ENCODE measurements at places on chromosomes 11 and 22.
A peak's percentile ranks its signal among the peaks of the same experiment; 100 is the strongest.

DNA sequence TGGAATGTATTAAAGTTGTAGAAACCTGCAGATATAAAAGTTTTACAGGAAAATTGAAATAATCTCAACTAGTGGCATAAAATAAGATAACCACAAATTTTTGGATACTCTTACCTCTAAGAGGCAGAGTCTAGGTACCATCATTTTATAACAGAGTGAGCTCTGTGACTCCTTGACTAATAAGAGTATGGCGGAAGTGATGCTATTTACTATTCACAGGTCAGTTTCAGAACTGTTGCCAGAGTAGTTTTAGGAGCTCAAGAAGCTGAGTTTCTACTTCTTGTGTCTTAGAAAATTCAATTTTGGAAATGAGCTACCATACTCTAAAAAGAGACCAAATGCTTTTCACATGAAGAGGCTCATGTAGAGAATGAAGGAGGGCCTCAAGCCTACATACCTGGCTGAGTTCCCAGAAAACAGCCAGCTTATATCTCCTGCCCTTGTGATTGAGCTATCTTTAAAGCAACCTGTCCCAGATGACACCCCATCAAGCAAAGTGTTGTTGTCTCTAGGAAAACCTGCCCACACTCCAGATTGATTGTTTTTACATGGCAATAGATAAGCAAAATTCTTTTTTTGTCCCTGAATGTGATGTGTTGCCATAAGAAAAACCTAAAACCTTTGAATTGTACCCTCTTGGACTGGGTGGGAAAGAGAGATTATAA, 712.8 kb upstream of the CNTN5 start:
- no peak for DNase-seq

DNA sequence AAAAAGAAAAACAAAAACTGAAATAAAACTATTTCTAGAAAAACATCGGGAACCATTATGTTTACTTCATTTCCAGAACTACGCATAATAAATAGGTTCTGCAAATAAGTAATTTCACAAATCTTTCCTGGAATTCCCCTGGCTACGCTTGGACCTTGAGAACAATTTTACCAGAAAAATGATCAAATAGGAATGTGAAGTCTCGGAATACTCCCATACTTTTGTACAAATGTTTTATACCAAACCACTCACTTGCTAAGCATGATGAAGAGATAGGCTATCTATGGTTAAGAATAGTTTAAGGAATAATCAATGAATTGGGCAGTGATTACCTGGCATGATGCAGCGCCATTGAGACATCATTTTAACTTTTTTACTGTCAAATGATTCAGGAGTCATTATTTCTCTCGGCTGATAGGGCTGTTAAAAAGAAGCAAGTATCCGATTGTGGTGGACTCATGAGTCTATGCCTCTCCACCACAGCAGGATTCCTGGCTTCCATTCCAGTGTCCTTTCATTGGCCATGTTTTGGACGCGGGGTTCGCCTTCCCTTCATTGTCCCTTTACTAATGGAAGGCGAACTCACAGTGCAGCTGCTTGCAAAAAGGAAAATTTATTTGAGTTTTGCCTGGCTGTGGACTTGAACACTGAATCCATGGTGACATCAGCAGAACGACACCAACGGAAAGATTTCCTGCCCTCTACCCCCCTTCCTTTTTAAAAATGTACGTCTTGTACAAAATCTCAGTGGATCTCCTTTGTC, 39.9 kb upstream of the BLID start:
- DNase-seq, result no peak

GRCh38 chr11:99198215-99198614, 177.5 kb downstream of the CNTN5 start:
- no peak for DNase-seq

GRCh38 chr22:47619631-47620030, 857.2 kb downstream of the TBC1D22A start:
- DNase-seq, result no peak

DNA sequence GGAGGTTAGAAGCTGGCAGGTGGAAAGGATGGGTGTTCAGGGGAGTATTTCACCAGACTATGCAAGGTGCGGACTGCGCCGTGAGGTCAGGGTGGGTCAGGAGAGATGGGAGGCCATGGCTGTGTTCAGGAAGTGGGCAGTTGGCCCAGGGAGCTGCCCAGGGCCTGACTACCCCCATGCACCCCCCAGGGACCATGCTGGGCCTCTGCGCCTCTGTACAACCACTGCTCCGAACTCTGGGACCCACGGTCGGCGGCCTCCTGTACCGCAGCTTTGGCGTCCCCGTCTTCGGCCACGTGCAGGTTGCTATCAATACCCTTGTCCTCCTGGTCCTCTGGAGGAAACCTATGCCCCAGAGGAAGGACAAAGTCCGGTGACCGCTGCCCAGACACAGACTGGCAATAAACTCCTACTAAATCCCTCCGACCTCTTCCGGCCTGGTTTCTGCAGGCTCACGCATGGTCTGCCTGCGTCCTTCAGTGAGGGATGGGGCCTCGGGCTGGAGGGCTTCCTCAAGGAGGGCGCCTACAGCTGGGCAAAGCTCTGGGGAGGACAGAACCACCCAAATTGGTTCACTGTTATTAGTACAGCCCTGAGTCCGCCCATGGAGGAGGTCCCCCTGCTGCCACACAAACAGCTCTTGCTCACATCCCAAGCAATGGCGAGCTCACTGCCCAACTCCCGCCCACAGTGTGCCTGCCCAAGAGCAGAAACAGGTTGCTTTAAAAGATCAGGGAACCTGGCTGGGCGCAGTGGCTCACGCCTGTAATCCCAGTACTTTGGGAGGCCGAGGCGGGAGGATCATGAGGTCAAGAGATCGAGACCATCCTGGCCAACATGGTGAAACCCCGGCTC, 4.2 kb downstream of the PHLDA2 start:
- DNase-seq, result no peak

DNA sequence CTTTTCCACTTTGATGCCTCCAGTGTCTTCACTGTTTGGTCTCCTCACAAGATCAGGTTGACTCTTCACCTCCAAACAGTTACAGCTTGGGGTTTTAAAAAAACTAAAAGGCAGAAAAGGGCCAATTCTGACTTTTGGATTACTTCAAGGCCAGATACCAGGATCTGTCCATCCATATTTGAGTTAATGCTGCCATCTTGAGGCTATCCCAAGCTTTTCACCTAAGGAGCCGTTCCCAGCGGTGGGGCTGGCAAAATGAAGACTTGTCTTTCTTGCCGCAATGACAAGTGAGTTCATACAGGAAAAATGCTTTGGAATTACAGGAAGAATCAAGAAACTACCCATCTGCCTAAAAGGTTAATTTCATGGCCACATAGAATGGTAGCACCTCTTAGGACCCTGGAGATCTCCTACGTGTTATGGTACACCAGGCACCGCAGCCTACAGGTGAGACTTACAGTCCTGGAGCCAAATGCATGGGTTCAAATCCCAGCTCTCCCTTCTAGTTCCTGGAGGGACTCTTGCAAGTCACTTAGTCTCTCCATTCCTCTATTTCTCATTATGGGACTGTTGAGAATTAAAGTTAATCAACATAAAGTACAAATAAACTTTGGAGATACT, 6.0 kb upstream of the OR5B21 start:
- DNase-seq, result no peak

DNA sequence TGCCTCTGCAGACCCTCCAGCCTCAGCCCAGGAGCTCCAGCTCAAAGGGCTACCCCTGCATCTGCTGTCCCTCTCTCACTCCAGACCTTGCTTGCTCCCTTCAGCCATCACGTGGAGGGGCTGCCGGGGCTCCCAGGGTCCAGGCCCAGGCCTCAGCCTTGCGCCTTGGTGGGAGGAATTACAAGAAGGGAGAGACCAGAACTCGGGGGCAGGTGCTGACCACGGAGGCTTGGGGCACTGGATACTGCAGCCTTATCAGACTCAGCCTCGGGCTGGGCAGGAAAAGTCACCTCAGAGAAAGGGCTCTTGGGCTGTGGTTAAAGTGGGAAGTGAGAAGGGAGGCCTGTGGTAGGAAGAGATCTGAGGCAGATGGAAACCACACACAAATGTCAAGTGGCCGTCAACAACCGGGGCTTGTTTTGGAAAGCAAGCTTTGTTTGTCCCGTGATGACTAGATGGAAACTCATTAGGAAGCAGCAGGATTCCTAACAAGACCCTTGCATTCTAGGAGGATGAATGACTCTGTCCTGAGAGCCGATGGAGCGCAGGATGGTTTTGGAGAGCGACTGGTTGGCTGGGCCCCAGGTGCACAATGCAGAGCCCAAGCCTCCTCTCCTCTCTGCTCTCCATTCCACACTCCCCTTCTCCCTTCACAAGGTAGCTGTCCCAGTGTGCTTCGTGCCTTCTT, 1321.7 kb downstream of the TBC1D22A start:
- no peak for DNase-seq

DNA sequence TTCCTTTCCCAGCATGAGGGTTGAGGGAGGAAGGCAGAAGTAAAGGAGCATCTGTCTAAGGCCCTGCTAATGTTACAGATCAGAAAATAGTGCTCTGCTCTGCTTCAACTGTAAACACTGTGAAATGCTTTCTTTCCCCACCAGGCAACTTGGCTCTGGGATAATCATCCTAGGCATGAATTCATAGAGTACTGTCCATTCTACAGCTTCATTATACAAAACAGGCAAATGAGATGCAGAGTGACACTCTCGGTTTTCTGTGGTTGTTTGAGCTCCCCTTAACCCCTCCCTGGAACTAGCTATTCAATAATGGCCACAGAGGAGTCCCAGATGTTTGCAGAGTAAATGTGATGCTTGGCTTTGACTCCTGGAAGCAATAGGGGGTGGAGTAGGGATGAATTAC, 184.3 kb upstream of the CTSC start:
- no peak for DNase-seq

DNA sequence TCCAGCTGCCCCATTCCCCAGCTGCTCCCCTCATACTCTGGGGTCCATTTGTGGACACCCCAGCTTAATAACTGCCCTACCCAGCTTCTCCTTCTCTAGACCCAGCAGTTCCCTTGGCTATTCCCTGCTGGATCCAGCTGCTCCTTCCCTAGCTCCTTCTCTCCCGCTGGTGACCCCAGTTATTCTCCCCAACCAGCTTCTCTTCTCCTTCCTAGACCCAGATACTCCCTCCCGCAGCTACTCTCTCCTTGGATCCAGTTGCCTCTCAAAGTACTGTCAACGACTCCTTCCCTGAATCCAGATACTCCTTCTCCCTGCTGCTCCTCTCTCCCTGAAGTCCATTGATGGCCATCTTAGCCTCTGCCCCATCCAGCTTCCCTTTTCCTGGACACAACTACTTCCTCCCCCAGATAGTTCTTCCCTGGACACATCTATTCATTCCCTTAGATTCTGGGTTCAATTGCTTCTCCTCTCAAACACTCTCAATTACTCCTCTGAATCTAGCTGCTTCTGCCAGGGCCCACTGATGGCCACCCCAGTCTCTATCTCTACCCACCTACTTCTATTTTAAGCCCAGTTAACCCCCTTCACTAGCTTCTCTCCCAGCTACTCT, 11.6 kb downstream of the SELENOM start:
- DNase-seq, result no peak

DNA sequence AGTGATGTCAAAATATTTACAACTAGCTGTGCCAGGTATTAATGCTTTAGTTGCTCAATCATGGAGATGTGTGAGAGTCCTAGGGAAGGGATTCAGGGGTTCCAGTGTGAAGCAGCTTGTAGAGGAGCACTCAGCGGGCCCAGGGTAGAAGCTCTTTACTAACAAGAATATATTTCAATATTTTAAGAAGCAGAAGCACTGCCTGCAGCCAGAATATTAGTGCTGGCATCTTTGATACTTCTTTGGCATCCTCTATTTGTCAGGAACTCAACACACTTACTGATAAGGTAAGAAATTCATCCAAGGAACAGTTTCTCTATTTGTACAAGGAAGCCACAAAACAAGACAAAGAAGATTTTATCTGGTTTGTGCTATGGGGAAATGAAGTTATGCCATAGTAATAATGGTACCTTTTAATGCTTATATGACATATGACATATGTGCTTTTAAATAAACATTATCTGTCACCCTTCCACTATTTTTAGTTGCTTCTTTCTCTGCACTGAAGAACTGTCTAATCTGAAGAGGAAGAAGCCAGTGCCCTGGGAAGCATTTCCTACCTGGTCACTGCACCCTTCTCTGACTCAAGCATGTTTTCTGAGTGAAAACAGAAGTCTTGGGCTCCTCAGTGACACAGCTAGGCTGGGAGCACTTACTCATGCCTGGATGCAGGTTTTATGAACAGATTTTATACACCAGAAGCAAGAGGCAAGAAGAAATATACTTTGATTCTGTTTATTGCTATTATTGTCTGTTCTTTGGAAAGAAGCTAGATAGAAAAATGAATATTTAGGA, 388.1 kb upstream of the CCDC90B start:
- no peak for DNase-seq

DNA sequence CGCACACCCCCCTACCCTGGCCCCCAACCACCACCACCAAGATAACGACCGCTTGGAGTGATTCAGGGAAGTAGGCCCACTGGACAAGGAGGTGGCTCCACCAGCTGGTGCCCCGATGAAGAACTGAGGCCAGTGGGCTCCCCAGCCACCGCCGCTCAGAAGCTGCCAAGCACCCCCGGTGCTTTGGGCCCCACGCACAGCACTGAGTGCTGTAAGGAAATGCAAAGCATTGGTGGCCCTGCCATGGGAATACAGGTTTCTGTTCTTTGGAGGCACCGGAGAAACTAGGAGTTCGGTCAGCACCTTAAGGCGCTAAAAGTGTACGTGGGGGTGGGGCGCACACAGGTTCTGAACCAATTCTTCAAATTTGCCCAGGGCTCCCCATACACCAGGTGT, 664 bp upstream of the PRSS23 start:
- DNase-seq, result no peak

DNA sequence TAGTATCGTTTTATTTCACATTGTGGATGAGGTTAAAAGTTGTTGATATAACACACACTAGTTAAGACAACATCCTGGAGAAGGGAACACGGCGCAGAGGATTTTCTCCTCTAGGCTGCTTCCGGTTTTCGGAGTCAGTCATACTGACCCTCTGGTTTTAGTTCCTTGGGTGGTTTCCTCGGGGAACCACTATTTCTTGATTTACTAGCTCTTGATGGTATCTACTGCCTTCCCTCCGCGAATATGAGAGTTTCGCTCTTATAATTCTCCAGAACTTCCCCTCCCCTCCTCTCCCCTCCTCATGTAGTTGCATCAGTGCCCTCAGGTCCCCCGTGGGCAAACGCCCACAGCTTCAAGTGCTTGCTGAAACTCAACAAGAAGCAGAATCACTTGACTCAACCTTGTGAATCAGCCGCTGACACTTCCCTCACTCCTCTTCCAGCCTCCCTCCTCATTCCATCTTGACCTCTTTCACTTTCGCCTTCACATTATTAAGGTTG, 15.9 kb upstream of the APOBEC3A start:
- DNase-seq, result peak; percentile 14

GRCh38 chr11:26971961-26972360, 22.0 kb upstream of the FIBIN start:
- no peak for DNase-seq

- no peak for DNase-seq
Measured at GRCh38 chr22:33397381-33397907, 339.3 kb upstream of the SYN3 start.

GRCh38 chr11:78221396-78222315, 32.9 kb downstream of the USP35 start:
- no peak for DNase-seq

DNA sequence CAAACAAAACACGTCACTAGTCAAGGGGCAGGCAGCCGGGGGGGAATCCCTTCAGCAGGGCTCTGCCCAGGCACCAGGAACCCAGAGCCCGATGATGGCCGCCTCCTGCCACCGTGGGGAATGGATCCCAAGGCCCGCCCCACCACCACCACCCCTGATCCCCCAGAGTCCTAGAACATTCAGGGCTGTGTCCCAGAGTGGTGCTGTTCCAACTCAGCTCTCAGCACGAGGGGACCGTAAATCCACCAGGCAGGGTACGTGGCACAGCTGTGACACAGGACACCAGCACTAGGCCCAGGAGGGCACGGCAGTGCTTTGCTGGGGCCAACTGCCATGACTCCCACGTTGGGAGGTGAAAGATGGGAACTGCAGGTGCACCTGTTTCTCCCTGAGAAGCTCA, 29.6 kb downstream of the ANO1 start:
- DNase-seq, result no peak
